ENCODE measurements at places on chromosomes 5 and 9. TPM values are rescaled to one million over a fixed set of nuclear protein-coding genes. Genes with fewer than 3 reads are reported as not detected.

DNA sequence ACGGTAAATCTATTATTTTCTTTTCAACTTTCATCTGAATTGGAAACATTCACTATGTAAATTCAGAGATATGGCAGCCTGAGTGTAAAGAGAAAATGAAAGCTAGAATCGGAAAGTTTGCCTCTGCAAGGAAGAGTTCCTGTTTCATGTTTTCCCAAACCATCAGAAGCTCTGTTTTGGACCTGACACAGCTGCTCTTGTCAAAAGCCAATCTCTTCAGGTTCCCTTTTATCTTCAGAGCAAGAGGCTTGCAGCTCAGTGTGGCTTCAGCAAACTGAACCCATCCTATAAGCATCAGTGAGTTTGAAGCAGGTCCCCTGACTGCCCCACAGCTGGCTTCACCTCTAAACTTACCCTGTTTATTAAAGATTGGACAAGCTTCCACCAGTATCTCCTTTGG is 1099.7 kb downstream of the DTWD2 start:
- no peak for DNase-seq

- no peak for DNase-seq
Measured at GRCh38 chr5:172749881-172750633, 20.9 kb downstream of the DUSP1 start.

GRCh38 chr5:133705331-133705730 is 93.0 kb upstream of the FSTL4 start:
- no peak for DNase-seq

The LCN1 gene
- not detected for total RNA-seq

DNA sequence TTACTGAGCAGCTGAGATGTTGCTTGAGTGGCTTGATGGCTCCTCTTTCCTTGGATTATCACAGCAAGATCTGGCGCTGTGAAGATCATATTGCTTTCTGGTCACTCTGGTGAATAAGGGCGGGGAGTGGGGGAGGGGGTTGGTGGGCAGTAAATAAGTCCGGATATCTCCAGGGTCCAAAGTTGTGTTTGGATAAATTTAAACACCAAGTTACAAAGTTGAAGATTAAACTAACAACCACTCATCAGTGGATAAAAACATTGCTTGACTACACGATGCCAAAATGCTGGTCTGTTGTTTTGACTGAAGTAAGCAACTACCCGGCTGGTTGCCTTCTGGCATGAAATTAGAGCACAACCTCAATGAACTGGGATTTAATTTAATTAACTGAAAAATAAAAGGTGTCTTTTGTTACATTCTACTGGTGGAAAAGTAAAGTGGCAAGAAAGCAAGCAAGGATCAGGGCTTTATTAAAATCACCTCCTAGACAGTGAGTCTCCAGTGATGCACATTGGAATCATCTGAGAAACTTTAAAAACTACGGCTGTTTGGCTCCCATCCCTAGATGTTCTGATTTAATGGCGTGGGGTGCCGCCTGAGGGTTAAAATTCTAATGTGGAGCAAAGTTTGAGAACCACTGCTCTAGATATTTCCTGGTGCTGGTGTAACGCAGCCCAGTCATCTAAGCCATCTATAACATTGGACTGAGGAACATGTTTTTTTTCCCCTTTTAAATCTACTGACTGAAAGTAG is 86.7 kb upstream of the AGXT2 start:
- no peak for DNase-seq

- no peak for DNase-seq
Measured at GRCh38 chr9:89843591-89843990, 238.8 kb downstream of the GADD45G start.

GRCh38 chr5:100641833-100642232 is 106.7 kb downstream of the FAM174A start:
- DNase-seq, result no peak

GRCh38 chr9:137478962-137479861 is 20.1 kb upstream of the NSMF start:
- no peak for DNase-seq

The GPR21 gene
- 0.45 TPM for total RNA-seq

All from activated CD8-positive, alpha-beta T cell treated with anti-CD3 and anti-CD28 coated beads for 36 hours (primary cell).